ENCODE measurements at places on chromosomes 16 and 17.

DNA sequence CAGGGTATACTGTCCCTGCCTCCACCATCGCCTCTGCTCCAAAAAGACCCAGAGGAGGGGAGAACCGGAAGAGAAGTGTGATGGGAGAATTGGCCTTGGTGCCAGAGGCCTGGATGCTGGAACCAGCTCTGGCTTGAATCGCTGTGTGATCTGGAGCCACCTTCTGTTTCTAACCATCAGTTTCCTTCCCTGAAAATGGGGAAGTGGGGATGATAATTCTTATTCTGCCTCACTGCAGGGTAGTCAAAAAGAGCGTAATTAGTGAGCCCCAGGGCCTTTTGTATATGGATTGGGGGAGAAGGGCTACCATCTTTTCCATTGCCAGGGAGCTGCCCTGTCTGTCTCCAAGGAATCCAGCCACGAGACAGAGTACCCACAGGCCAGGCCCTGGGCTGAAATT, 52.2 kb downstream of the CCT6B start:
- DNase-seq: no peak

- DNase-seq: no peak
Measured at GRCh38 chr16:62033065-62033464, 3.2 kb downstream of the CDH8 start.

DNA sequence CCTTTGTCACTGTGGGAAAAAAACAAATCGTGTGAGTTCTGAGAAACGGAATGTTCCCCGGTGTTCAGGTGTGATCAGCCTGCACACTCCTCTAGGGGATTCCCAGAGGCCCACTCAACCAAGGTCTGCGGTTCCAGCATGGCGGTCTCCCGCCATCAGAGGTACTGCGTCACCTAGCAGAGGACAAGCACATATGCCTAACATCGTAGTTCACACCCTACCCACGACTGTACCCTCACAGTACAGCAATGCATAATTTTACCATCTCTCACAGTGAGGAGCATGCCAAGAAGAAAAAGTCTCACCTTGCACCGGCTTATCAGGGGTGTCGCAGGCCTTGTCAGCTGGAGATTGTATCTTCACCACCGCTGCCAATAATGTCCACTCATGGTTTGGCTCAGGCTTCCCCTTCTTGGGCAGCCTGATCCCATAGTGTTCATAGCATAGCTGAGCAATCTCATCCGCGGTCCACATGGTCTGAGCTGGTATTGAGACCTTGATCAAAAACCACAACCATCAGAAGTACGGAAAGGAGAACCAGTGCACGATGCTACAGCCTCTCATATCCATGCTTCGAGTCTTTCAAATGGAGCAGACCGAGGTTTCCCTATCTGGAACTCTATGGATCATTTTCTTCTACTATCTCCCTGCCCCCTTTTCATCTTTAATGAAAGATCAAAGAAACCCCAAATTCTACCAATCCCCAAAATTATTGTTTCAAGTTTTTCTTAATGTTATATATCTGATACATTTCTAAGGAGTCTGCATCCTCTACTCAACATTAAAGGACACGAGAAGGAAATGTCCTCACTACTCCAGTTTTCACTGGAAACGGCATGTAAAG, 2.5 kb downstream of the ADAT1 start:
- no peak for DNase-seq

DNA sequence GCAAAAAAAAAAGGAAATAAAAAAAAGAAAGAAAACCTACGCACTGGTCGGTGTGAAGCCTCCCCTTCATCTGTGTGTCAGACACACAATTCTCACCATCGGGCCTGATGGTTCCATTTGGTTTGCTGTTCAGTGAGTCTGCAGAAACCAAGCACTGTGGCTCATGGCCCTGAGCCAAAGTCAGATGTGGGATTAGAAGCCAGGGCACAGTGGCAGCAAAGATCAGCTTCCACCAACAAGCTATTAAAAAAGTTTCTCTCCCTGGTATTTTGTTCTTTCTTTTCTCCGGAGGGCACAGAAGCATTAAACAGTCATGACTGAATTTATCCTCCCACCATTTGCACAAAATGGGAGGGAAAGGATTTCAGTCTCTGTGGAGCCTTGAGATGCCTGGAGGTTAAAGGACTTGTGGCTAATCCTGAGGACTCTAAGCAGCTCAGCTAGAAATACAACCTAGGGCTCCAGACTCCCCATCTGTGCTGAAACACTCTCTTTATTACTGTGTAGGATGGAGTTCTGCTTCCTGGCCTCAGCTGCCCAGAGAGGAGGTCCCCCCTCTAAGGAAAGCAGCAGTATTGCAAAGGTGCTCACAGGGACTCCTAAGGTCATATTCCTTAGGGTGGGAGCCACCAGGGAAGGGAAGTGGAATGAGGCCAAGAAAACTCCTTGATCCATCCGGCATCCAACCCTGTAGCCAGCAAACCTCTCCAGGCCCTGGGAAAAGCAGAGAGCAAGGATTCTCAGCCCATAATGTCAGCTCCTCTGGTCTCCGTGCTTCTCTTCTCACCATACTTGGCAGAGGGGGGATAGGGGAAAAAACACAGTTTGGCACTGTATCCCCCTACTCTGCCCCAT, 28.2 kb downstream of the SLC39A11 start:
- no peak for DNase-seq

DNA sequence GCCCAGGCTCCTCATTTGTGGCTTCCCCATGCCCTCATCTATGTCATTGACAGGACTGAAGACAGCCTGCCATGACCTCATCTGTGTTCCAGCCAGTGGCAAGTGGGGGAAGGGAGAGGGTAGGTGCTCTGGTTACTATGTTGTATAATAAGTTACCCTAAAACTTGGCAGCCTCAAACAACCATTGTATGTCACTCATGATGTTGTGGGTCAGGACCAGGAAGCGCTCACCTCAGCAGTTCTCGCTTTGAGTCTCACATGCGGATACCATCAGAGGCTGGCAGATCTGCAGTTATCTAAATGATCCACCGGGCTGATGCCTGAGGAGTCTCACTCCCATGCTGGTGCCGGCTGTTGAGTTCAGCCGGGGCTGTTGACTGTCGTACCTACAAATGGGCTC, 89.0 kb upstream of the TMEM97 start:
- no peak for DNase-seq

DNA sequence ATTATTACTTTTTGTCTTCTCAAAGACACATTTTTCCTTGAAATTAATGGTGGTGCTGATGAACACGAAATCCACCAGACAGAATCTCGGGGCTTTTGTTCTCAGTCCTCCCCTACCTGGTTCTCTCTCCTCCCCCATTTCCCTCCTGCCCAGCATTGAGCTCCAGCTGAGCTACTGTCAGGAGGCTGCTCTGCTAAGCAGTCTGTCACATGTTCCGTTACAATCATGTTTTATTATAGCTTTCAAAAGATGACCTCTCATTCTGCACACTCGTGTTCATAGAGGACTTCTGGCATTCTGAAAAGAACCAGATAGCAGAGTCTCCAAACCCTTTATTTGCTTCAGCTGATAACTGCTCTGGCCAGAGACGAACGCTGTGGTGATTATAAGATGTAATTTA, 732.5 kb upstream of the RBFOX1 start:
- no peak for DNase-seq

GRCh38 chr16:76854234-76854633, 336.8 kb upstream of the MON1B start:
- no peak for DNase-seq

- DNase-seq: no peak
Measured at GRCh38 chr17:67528751-67529436, 151.8 kb downstream of the PITPNC1 start.

GRCh38 chr17:82017612-82018151, 5.0 kb downstream of the CENPX start:
- no peak for DNase-seq

DNA sequence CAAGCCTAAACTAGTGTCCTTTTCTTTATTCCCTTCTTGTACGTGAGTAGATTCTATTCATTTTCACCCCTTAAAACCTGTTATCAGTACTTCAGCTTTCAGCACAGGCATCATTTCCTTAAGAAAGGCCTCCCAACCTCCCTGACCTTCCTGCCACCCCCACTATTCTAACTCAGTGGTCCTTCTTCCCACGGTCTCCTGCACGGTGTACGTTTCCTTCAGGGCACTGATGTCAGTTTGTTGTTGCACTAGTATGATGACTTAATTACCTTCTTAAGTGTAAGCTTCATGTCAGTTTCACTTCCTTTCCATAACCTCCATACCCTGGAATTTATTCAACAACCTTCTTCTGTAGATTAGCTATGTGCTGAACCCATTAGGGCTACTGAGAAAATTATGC, 484.2 kb downstream of the HS3ST4 start:
- no peak for DNase-seq

DNA sequence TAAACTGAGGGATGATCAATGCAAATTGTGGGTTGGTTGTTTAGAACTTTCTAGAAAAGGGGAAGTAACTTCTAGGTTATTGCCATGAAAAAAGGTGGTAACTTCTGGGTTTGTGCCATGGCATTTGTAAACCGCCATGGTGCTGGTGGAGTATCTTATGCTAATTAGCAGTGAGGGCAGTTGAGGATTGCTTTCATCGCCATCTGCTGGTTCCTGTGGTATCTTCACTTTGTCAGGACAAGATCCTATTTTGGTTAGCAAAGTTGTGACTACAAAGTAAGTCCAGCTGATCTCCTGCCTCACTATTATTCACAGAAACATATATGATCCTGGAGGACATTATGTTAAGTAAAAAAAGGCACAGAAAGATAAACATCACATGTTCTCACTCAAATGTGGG, 1332.3 kb downstream of the CDH11 start:
- no peak for DNase-seq

DNA sequence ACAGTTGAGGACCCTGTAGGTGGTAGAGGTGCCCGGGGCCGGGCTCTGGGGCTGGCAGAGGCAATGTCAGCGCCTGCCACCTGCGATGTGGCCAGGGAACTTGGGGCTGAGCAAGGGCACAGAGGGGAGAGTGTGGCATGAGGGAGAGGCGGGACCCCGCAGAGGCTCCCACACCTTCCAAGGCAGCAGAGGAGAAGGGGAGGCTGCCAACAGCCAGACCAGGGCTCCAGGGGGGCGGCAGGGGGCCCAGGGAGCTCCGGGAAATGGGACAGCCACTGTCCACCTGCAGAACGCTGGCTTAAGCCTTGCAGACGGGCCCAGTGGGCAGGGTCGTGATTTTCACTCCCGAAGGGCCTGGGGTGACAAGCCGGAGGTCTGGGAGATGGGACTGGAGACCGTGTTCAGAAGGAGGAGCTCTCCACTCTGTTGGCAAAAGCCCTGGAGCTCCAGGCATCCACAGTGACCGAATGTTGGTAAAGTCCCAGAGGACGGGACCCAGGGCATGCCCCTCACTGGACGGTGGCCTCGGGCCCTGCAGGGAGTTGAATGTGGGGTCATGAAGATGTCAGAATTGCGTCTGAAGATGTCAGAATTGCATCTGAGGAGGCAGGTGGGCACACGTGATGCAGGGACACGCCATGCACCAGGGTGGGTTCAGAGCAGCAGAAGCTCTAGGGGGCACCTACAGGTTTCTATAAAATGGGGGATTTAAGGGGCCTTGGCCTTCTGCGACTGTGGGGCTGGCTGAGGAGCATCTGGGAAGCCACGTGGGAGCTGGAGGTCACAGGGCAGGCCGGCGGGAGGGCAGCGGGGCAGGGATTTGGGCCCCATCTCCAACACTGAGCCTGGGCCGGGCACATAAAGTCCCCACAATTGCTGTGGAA, 18.6 kb downstream of the CD7 start:
- no peak for DNase-seq

DNA sequence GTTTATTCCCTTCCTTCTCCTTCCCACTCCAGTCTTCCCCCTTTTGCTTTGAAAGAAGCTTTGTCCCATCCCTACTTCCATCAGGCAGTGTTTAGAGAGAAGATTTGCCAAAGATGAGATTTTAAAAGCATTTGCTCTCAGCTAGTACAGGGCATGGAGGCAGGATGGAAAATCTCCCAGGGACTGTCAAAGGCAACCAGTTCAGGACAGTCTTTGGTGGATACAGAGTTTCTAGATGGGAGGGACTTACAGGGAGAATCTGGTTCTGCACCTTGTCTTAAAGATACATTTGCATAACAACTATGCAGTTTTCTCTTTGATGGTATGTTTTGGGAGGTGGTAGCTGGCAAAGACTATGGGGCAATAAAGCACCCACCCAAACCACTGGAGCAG, 26.2 kb downstream of the CHD9 start:
- no peak for DNase-seq

DNA sequence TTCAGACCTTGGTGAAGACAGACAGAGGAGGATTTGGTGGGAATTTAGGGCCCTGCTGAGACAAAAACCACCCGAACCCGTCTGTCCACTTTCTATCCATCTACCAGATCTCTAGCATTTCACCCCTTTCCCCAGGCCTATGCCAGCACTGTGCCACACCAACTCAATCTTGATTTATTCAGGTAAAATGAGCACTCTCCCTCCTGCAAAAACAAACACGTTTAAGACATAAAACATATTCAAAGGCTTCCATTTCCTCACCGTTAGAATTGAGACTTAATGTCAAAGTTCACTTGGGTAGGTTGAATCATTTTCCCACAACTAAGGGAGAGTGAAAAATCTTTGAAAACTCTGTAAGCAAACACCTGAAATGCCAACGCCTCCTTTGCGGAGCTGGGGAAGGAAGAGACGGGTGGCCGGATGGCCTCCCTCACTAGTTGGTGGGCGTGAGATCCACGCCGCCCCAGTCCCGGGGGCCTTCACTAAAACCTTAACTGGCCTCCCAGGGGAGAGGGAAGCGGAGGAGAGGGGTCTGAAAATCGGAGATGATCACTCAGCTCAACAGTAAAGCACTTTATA, 862 bp downstream of the DCAKD start:
- no peak for DNase-seq

DNA sequence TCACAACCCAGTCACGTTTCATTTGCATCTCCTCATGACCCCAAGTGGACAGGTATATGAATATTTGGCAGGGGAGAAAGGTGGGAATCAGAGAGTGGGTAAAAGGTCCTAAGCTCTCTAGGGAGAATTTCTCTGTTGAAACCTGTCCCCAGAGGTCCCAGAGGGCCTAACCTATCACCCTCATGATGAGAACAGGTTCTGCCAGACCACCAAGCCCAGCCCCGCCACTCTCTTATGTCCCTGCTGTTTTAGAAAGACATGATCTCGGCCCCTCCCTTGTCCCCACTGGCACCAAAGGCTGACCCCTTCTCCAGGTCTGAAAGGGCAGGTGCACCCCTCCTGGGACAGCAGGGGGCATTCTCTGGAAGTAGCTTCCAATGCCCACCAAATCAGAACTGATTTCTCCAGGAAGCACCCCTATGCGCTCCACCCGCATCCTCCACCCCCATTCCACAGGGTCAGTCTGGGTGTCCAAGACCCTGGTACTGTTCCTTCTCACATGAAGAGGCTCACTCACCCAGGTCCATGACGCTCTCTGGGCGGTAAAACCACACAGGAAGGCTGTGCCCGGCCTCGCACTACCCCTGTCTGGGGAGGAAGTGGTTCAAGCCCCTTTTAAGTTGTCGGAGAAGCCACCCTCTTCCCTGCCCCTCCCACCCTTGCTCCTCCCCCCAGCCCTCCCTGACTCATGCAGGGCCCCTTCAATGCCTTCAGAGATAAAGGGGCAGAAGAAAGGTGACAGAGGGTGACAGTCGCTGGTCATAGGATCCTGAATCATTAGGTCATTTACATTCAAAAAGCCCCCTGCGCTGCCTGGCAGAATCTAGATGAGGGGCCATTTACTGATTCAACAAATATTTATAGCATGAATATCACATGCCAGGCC, at the start of gene CCR7:
CCR7 (minus strand) TSS at position 590 of the 886 bp plus-strand sequence; CDS start at position 527, 63 bp downstream.
- no peak for DNase-seq

GRCh38 chr16:4313563-4314531, 2.0 kb upstream of the GLIS2 start:
- DNase-seq: no peak

Measured in NCI-H2081 treated with DMSO at 0.1 percent for 48 hours (cell line).